T-helper 9 cell (primary cell): ENCODE measurements at places on chromosomes 2 and 18.
A peak's percentile ranks its signal among the peaks of the same experiment; 100 is the strongest.

DNA sequence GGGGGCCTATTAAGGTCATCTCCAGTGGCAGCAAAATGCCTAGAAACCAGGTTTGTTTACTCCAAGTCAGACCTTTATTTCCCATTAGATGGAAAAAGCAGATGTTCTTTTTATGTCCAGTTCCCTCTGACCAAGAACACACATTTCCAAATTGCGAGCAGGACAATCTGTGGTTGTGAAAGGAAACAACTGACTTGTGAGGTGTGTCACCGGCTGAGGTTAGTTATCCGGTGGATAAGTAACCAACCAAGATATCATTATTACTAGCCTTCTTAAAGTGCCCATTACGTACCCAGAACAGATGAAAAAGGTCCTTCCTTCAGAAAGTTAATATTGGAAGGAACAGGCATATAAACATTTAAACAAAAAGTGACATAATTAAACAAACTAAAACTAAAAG is 112.9 kb downstream of the THADA start:
- DNase-seq = no peak

- DNase-seq = no peak
Observed at GRCh38 chr2:81196383-81196851, 891.9 kb upstream of the LRRTM1 start.

DNA sequence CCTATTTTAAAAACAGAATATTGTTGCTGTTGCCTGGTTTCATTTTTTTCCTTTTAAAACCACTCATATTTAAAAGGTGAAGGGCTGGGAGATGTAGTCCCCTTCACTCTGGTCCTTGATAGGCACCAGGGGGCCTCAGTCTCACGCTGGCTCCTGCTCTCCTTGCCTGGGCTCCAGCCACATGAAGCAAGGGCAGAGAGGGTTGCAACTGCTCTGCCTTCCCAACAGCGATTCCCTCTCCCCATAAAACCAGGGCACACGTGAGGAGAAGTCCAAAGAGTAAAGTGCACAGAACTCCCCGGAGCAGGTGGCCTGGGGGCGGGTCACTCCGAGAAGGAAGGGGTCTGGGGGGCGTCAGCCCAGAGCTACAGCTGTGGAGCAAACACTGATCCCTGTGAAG is 12.8 kb downstream of the TMEM127 start:
- no peak for DNase-seq

GRCh38 chr2:230668939-230669303 is 43.7 kb upstream of the CAB39 start:
- DNase-seq = no peak

GRCh38 chr2:148926981-148927401 is 52.0 kb downstream of the KIF5C start:
- DNase-seq = peak; percentile 10

GRCh38 chr2:161983866-161984265 is 90.1 kb downstream of the DPP4 start:
- DNase-seq = no peak

GRCh38 chr2:120253021-120253882 is 600 bp downstream of the RALB start:
- peak; percentile 5 for DNase-seq

DNA sequence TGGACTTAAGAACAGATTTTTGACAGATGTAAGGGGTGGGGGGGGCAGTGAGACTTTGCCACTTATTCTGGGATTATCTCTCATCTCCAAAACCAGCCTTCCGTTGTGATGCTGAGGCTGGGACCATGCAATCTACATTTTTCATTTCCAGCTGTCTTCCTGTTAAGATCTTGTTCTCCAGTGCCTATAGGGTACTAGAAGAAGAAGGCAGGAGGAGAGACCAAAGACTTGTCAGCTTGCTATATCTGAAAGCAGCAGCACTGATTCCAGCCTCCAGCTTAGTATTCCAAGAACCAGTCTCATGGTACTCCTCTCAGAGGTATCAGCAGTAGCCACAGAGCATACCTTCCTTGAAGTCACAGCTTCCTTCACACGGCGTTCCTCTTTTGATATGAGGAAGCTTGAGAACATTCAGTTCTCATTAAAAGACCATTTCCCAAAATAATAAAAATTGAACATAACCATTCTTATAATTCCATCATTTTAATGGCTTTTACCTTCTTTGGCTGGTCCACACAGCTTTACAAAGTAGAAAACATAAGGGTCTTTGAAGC is 49.8 kb downstream of the USP34 start:
- no peak for DNase-seq

DNA sequence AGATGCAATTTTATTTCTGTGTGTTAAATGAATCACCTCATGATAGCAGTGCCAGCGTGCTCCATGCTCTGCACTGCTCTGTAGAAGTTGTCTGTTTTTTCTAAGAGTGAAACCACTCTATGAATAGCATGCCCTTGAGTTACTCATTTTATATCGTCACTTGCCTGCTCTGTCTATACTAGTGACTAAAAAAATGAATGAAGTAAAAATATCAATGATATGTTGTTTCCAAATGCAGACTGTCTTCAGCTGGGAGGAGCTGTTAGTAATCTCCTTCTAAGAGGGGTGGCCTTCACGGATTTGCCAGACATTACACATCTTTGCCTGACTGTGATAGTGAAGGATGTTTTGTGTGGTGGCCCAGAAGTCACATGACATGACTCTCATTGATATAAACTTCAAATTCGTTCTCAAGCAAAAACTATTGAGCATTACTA is 852.1 kb downstream of the CNTNAP5 start:
- DNase-seq = no peak

GRCh38 chr2:152465541-152465940 is 130.6 kb downstream of the FMNL2 start:
- no peak for DNase-seq

GRCh38 chr2:96538487-96539214 is 2.1 kb downstream of the ARID5A start:
- DNase-seq = peak; percentile 90

- DNase-seq = no peak
Observed at GRCh38 chr2:187405921-187406320, 42.1 kb downstream of the CALCRL start.

- DNase-seq = no peak
Observed at GRCh38 chr2:165594935-165595255, 125.4 kb downstream of the CSRNP3 start.

GRCh38 chr2:110717734-110718133 is 14.6 kb upstream of the ACOXL start:
- DNase-seq = no peak

GRCh38 chr2:47799031-47799609 is 16.2 kb downstream of the MSH6 start:
- no peak for DNase-seq

- no peak for DNase-seq
Observed at GRCh38 chr2:241363426-241363825, 7.3 kb downstream of the FARP2 start.

DNA sequence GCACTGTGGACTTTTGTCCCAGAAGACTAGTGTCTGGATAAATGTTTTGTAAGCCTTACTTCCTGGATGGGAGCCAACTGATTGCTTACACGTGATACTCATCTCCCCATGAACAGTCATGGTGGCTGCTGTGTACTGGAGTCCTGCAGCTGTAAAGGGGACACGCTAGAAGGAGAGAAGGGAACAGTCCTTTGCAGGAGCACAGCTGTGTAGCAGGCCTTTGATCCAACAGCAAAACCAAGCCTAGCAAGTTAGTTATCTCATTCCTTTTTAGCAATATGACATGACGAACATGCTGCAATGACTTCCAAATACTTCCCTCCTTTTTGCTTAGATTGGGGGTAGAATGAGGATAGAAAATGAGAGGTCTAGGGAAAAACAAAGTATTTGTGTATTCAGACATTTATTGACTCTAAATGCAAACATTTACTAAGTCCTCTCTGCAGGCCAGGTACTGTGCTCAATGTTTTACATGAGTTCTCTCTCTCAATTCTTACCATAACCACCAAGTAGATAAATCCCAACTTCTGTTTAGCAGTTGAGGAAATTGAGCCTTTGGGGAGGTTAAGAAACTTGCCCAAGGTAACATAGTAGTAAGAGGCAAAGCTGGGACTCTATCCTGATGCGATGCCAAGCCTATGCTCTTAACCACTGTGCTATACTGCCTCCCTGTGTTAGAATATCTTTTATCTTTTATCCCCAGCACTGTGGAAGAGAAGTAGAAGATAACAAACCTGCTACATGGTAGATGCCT is 55.4 kb upstream of the CD28 start:
- DNase-seq = no peak

- no peak for DNase-seq
Observed at GRCh38 chr18:75587131-75587530, 159.6 kb upstream of the SMIM21 start.

DNA sequence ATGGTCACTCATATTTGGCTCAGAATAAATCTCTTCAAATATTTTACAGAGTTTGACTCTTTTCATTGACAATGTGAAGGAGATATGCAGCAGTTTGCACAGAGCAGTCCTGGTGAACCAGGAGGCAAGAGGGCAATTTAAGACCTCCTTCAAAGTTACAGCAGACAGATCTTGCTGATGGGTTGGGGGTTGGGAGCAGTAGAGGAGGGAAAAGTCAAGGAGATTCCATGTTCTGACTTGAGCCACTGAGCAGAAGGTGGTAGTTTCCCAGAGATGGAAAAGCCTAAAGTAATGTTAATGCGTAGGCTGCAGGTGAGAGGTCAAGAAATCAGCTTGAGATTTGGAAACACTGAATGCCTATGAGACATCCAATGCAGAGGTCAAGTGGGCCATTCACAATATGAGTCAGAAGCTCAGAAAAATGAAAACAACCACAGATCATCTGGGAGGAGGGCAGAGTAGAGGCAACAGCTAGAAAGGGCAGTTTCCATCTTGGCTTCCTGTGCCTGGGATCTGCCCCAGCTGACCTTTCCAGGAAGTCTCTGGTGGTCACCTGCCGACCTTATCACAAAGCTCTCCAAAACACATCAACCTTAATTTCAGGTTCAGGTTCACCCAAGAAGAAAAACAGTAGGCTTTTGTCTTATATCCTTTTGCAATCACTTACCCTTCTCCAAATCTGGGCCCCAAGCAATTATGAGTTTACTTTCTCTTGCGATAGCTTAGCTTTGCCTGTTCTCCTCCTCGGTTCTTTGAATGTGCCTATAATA is 197.5 kb upstream of the ARL4C start:
- DNase-seq = no peak

- no peak for DNase-seq
Observed at GRCh38 chr2:165681841-165682240, 112.2 kb downstream of the GALNT3 start.

DNA sequence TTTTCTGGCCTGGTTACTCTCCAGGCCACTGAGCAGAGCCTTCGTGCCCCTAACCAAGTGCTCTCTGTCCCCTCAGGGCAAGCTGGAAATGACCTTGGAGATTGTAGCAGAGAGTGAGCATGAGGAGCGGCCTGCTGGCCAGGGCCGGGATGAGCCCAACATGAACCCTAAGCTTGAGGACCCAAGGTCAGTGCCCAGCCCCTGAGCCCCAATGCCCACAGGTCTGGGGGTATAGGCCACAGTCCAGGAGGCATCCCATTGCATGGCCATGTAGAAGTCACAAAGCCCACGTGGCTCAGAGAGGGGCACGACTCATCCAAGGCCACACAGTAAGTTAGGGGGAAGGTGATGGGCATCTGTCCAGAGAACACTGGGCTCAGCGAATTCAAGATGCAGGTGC is 227.6 kb downstream of the DYSF start:
- no peak for DNase-seq

- DNase-seq = no peak
Observed at GRCh38 chr2:230447036-230447435, 31.0 kb downstream of the SP100 start.

GRCh38 chr2:129905664-129906081 is 73.8 kb upstream of the RAB6C start:
- no peak for DNase-seq

- no peak for DNase-seq
Observed at GRCh38 chr2:202657876-202658275, 23.1 kb downstream of the FAM117B start.

DNA sequence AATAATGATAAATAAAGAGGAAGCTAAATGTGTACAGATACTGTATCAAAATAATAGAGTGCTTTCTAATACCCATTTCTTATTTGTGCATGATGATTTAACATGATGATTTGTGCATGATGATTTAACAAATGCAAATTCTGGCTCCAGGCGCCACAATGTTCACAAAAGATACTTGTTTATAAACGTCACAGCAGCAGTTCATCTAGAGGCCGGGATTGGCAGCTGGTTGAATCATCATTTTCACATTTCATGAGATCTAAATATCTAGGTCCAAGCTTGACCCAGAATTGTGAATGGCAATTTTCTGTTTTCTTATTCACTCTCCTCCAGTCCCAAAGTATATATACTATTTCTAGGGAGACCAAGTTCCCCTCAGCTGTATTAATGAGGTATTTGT is 322.0 kb downstream of the SUCLG1 start:
- no peak for DNase-seq

DNA sequence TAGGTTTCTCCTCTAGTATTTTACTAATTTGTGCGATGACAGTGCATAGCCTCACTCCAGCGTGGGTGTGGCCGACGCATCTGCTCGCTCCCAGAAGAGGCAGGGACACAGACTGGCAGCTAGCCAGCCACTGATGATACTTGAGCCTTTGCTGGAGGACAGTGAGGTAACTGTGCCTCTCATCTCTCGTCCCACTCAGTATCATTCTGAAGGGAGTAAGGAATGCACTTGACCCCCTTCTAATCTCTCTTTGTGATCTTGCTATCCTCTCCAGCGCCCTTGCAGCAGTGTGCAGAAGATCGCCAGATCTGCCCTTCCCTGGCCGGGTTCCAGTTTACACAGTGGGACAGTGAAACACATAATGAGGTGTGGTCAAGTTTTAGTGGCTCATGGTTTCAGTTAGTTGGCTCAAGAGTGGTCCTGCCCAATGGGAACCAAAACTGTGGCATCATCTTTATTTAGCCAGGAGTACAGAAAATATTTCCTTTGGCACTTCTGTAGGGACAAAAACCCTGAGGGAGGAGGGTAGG is 17.5 kb downstream of the NCAPH start:
- DNase-seq = no peak

DNA sequence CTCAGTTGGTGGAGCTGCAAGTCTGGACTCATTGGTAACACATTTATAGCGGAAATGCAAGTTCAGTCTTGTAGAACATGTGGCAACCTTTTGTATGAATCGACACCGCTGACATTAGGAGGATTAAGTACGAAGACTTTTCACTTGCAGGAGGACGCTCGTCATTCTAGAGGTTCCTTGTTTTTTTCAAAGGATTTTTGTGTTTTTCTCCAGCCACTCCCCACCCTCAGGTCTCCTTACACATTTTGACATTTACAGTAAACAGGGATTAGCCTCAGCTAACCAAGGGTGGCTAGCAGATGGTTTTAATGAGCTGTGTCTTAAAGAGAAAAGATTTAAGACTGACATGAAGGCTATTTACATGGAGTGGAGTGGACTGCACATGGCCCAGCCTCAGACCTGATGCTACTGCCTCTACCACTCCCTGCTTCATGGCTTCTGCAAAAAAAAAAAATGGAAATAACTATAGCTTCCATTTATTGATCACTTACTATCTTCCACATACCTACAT is 173.8 kb downstream of the TRIB2 start:
- DNase-seq = no peak
